Stimulated activated CD8-positive, alpha-beta memory T cell treated with anti-CD3 and anti-CD28 coated beads, Interleukin-4, amount 100 ng/mL, for 1 hour (primary cell): ENCODE measurements at places on chromosomes 6 and 20.

DNA sequence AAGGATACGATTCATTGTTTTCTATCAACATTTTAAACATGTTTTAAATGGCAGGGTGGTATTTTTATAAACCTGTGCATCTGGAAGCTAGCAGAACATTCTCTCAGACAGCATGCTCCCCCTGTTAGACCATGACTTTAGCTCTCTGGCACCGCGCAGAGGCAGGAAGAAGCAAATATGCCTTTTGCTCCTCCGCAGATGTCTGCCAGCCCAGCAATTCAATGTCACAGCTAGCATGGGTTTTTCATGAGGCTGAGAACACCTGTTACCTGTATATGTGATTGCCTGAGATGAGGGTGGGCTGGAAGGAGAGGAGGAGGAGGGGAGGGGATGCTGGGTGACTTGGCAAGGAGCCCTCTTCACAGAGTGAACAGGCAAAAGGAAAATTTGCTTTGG is 6.7 kb downstream of the MTCH1 start:
- no peak for DNase-seq

DNA sequence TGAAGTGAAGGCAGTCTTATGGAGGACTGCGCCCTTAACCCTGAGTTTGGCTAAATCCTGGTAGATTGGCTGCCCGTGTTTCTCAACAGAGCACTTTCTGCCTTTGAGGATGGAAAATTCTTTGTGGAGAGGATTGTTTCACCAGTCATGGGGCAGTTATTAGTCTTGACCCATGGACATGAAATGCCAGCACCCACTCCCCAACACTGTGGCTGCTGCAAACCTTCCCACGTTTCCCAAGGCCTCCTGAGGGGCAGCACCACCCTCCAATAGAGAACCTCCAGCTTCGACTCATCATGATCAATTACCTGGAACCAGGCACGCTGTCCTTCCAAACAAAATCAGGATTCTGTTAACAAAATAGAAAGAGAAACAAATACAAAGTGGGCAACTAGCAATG is 117.8 kb downstream of the PXDC1 start:
- no peak for DNase-seq

- no peak for DNase-seq
Observed at GRCh38 chr6:56572788-56573471, 69.8 kb downstream of the DST start.

DNA sequence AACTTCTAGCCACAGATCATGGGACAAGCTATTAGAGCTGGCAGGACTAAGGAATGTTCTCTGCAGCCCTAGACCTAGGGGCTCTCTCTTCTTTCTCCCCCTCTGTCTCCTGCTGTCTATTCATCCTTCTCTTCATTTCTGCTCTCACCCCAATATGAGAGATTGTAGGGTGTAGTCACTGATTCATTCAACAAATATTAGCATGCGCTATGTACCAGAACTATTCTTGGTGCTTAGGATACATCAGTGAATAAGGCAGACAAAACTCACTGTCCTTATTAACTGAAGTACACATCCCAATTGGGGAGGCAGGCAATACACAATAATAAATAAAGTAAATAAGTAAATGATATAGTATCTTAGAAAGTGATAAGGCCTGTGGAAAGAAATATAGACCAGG is 14.7 kb upstream of the SIRPB2 start:
- DNase-seq = no peak

GRCh38 chr6:145031001-145031400 is 704.3 kb downstream of the EPM2A start:
- DNase-seq = no peak
